Dorsolateral prefrontal cortex (tissue), 122 donors: ENCODE measurements at places on chromosomes 7 and 10.

DNA sequence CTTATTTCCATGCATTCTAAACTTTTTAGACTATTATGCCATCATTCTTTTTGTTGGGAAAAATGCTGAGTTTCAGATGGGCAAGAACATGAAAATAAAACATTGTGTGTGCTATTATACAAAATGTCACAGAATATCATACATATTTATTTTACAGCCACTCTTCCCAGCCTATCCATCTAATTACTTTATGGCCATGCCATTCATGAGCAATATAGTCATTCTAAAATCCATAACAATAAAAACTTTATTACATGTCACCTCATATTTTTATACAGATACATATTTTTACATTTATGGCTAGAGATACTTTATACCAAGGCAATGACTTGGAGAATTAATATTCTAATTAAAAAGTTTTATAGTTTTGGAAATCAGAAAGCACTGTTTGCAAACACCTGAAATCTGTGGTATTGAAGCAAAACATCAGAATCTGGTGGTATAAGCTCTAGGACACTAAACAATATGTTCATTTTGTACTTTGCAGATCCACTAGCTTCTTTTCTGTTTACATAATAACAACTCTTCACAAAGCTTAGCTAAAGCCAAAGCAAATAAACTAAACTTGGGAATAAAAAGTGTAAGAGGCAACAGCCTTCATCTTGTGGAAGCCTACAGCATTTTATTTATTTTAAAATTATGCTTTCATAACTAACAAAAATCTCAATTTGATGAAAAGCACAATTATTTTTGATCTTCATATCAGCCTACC, 210.1 kb downstream of the RNLS start:
- DNase-seq, result no peak

DNA sequence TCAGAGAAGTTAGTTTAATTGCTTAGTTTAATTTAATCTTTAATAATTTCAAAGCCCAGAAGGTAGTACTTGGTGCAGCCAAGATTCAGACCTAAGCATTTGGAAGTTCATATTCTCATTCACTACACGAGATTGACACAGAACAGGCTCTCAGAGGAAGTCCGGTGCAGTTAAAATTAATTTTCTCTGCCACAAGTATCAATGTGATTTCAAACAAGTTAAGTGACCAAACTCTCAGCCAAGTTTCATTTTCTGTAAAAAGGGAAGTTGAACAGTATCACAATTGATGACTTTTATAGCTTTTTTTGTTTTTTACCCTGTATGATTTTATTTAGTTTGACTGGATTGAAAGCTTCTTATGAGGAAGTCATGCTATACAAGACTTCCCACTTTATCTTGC, 1494.9 kb upstream of the LRRTM3 start:
- DNase-seq, result no peak

DNA sequence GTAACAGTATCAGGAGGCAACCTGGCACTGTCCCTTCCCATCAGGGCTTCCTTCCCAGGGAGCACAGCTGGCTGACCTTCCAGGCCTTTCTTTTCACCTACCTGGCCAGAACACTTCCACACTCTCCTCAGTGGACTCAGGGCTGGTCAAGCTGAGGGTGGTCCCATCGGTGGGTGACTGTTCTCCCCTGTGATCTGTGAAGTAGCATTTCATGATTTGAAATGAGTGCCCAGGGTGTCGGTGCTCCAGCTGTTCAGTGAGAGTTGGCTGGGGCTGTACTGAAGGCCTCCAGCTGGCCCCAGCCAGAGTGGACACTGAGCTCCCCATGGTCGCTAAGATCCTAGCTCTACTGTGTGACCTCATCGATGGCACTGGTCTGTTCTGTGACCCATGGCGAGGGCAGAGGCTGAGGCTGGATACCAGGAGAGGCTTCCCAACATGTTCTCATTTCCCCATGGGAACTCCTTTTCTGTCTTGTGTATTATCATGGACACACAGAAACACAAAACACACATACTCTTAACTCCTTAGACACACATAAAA, at the start of gene FAM170B:
Gene FAM170B (minus strand): TSS at position 316 of the 543 bp plus-strand sequence. CDS start 103 bp downstream, at position 213.
- DNase-seq, result no peak

DNA sequence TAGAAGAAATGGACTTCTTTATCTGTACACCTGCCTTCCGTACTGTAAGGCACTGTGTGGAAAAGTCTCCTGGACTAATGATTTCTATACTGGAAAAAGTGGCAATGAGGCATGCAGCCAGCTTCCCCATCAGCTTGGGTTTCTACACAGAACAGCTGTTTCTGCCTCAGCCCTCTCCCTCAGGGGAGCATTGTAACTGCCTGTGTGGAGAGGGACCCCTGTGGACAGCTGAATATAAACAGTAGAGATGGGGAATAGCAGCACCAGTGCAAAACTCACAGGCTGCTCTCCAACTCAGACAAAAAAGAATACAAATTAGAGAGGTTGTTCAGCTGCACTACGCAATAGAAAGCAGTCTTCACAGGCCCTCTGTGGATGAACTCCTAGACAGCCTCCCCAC, 451.3 kb upstream of the MBL2 start:
- DNase-seq, result no peak

DNA sequence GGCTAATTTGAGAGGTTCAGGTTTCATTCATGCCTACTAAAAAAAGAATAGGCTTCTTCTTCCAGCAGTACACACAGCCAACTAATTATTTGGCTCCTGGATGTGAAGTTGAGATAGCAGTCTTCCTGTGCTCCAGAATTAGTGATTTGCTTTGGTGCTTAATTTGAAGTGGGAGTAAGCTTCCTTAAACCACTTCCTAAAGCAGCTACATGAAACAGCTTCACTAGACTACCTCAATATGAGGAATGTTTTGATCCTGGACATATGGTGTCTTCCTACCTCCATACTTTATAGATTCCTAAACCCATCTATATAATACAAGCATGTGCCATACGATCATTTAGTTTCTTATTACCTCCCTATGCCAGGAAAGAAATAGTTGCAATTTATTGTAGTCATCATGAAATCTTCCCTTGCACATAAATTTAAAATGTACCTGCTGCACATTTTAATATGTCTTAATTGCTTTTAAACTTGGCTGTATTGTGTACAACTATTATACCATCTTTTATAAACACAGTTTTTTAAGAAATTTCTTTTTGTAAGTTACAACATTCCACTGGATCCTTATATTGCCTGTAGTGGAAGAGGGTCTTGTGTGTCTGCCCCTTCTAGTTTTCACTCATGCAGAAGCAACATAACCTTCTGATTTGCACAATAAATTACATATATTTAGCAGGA, 8.6 kb downstream of the VIM start:
- no peak for DNase-seq

GRCh38 chr7:152925412-152926147, 166.0 kb downstream of the ACTR3B start:
- no peak for DNase-seq

DNA sequence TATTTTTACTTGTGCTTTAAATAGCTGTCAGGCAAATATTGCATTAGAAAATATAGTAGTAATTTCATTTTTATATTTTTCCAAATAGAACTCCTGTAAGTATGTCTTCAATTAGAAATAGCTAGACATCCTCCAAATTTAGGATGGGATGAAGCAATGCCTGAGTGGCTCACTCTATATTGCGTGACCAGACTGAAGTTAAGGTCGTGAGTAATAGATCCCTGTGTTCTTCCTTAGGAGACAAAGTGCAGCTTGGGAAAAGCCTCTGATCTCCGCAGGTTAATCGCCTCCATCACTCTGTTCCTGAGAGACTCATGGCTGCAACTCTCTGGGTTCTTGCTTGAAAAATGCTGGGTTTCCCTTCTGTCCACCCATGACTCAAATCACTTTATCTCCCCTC, 484.8 kb upstream of the ANKRD30A start:
- DNase-seq, result no peak

DNA sequence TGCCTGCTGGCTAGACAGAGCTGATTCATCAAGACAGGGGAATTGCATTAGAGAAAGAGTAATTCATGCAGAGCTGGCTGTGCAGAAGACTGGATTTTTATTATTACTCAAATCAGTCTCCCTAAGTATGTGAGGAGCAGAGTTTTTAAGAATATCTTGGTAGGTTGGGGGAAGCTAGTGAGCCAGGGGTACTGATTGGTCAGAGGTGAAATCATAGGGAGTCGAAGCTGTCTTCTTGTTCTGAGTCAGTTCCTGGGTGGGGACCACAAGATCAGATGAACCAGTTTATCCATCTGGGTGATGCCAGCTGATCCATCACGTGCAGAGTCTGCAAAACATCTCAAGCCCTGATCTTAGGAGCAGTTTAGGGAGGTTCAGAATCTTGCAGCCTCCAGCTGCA, 39.8 kb downstream of the FOXI2 start:
- DNase-seq, result no peak

DNA sequence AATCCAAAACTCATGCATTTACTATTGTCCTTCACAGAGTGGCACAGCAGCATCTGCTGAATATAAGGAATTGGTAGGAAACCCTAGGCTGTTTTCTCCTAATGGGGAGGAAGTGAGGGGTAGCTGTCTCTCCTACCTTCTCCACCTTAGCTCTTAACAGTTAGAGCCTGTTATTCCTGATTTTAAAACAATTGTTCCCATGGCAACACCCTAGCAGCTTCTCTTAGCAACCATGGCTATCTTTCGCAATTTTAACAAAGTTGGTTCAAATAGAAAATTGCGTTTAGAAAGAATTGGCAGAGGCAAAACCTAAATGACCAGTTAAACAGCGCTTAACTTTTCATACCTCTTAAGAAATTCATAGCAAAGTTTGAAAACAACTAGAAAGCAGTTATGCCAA, 603.4 kb upstream of the AUTS2 start:
- no peak for DNase-seq

- no peak for DNase-seq
Observed at GRCh38 chr10:98790817-98791216, 344.1 kb upstream of the HPS1 start.

GRCh38 chr7:147803151-147803550, 787.4 kb upstream of the C7orf33 start:
- DNase-seq, result no peak

GRCh38 chr7:55048221-55048859, 29.5 kb downstream of the EGFR start:
- no peak for DNase-seq

DNA sequence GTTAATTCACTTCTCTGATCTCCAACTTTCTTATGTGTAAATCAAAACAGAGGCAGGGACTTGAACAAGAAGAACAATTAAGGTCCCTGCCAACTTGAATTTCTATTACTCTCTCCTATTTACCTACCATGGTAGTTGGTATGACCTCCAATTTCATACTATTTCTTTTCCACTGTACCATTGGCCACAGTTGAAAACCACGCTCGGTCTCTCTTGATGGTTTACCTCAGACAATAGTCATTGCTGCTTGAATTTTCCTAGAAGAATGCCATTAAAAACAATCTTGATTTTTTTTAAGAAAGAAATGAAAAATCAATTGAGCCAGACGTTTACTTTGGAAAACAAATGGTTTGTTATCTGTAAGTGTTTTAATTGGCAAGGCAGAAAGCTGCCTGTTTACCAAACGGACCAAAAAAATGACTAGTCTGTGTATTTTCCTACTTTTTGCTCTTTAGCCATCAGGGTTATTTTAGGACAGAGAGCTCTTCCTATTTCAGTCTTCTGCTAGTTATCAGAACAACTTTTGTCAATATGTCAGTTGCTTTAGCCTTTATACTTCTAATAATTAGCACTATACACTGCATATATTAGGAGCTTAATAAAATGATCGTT, 157.5 kb upstream of the PLXDC2 start:
- no peak for DNase-seq

DNA sequence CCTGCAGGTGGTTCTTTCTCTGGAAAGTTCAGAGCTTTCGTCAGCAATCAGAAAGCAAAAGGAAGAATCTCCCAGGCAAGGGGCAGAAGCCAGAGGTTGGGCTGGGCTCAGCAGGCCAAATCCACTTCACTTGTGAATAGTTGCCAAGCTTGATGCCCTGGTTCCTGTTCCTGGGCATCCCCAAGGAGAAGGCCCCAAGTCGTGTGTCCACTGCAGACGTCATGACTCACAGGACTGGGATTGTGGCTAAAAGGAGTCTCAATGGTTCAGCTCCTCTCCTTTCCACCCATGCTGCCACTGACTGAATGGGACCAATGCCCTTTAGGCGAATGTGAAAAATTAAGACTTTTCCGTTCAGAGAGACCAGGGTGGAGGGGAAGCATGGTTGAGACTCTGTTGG, 38.6 kb upstream of the TRIM8 start:
- DNase-seq, result no peak

DNA sequence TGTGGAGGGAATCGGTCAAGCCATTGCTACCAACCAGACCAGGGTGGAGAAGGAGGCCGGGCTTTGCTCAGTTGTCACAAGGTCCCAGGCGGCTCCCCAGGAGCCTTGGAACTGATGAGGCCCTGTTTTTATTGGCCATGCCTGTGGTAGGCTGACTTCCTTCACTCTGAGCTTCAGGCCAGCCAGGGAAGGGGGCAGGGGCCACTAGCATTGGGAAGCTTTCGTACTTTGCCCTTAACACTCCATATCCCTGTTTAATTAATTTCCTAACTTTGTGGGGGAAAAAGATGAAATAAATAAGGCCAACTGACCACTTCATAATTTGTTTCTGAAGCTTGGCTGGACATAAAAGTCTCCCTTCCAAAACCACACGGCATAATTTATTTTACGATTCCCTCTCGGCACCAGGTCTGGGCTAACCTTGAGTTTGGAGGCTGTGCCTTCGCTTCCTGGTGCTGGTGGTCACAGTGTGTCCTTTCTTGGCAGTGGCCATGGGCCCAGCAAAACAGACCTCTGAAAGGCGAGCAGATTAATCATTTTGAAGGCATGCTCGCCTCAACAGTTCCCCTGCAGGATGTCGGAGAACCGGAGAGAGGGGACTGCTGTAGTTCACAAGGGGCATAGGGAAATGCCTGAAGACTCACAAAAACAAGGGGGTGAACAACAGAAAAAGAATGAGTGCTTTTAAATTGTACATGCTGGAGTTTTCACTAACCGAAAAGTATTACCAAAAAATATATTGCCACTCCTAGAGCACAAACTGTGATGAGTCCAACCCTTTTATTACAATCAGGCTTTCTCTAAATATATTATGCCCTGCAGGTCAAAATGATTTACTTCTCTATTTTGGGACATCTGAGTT, 966.0 kb downstream of the LRMDA start:
- no peak for DNase-seq

- DNase-seq, result no peak
Observed at GRCh38 chr10:61135276-61135721, 191.3 kb upstream of the RHOBTB1 start.

DNA sequence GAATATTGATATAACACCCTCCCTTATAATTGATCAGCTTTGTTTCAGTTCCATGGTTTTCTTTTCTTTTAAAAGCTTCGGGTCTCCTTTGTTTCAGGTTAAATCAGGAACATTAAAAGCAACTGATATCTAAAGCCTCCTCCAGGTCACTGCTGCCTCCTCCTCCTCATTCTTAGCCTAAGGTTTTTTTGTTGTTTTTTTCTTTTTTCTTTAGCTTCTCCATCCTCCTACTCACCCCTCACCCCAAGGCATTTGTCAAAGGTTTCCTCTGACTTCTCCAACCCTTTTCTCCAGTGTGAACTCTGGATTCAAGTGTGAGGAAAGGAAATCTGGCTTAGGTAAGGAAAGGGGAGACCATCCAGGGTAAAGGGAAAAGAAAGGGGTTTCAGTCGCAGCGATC, 420.2 kb upstream of the NFE2L3 start:
- DNase-seq, result no peak
